Right renal pelvis (tissue), 4 donors: ENCODE measurements at places on chromosomes 12 and 14.

GRCh38 chr14:103910262-103910935 lies 17.9 kb upstream of the TDRD9 start:
- peak; percentile 61 for DNase-seq

DNA sequence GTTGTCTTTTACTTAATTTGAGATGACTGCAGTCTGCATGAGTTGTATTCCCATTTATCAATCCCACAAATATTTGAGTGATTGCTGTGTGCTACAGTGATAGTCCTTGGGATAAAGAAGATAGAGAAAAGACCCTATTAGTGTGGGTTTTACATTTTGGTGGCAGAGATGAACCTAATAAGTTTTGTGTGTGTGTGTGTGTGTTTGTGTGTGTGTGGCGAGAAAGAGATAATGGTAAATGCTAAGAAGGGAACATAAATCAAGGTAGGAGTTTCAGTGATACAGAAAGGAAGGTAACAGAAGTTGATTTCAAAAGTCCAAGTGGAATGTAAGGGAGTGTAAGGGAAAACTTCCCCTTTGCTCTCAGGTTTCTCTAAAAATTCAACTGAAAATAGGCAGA lies 2.6 kb upstream of the DDX55 start:
- no peak for DNase-seq

DNA sequence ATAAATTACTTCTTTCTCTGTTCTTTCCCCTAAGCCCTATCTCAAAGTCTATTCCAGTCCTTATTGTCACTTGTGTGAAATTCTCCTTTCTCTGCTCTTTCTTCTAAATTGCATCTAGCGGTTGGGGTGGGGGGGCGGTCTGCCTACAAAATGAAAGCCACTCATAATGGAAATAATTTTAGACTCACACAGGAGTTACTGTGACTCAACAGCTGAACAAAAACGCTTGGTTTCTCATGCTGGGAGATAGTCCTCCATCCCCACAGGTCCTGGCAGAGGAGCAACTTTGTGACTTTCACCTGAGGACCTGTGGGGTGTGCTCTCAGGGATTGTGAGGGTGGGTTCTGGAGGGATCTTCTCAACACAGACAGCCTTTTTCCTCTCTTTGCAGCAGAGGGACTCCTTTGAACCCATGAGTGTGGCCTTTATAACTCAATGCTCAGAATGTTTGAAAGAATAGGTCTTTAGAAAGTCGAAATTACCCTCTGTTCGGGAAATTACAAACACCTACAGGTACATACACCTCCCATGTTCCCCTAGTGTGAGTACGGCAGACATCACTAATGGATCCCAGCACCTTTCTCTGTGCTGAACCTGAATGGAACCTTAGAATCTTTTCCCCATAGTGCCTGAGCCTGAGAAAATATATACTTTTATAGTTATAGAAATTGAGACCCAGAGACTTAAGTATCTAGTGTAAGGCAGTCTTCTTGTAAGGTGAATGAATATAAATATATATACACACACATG lies 109.7 kb downstream of the CHST11 start:
- no peak for DNase-seq

DNA sequence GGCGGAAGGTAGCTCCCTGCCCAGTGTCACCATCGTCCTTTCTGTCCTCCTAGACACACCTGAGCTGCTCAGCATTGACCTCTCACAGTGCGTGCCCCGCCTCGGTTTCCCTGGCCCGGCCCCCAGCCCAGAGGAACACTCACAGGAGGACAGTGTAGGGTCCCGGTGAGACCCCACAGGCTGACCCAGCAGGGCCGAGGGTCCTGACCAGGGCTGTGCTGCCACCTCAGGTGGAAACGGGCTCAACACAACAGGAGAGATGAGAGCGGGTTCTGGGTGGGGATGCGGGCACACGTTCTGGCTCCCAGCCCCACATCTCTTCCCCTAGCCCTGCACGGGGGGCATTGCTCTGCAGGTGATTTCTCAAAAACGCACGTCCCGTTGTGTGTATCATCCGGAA lies 98.1 kb downstream of the PIWIL1 start:
- DNase-seq = no peak

- no peak for DNase-seq
These were observed 29.7 kb downstream of the PLEKHG3 start for GRCh38 chr14:64733899-64734298.

DNA sequence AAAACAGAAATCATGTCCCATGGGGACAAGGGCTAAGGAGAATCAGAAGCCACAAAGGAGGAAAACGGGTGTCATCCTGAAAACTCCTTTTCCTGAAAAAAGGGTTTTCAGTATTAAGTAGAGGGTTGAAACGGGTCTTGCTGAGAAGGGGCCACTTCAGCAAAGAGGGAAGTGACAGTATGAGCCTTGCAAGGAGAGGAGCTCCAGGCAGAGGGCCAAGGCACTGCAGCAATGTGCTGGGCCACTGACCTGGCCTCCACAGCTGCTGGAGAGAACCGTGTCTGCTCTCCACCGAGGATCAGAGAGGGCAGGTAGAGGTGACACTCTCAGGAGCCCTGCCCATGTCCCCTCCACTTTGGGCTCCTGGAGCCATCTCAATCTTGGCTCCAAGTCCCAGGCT lies 103.3 kb downstream of the NCOR2 start:
- no peak for DNase-seq

GRCh38 chr12:75720812-75721641 lies 209.6 kb upstream of the KRR1 start:
- DNase-seq = no peak

DNA sequence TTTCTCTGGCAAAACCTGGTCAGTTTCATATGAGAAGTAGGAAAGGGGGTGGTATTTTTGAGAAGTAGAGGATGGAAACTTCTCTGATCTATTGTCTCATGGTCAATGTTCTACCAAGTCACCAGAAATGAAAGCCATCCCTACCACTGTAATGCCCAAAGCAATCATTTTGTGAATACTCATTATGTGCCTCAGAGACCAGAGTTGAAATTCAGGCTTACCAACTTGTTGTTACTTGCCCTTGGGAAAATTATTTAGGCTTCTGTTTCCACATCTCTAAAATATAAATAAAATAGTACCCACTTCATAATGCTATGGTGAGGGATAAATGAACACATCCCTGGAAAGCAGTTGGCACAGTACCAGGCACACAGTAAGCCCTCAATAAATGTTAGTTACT lies 723.7 kb upstream of the TBX3 start:
- DNase-seq = no peak

DNA sequence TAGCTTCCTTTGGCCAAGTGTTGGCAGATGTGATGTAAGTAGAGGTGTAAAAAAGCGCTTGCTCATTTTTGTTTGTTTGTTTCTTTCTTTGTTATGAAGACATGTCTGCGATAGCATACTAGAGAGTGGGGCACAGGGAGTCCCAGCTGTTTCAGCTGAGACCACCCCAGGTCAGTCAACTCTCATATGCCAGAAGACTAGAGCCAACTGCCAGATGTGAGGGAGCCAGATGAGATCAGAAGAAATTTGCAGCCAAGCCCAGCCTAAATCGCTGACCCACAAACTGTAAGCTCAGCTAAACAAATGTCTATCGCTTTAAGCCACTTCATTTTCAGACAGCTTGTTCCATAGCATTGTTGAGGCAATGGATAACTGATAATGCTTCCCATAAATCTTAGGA lies 397.1 kb downstream of the APAF1 start:
- no peak for DNase-seq

GRCh38 chr12:131046813-131047788 lies 93.4 kb downstream of the ADGRD1 start:
- DNase-seq = no peak

DNA sequence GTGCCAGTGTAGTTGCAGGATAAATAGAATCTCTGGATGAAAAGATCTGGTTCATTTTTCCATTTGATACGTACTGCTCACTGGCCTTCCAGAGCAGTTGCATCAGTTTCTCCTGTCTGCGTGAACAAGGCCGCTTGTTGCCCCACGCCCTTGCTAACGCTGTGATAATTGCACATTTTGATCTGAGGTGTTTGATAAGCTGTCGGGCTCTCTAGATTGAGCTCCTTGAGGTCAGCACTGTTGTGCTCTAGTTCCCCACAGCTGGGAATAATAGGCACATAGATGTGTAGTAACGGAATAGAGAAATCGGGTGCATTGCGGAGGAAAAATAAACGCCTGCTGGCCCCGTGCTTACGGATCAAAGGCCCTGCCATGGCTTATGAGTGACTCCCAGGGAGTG lies 42.8 kb upstream of the TRAF3 start:
- no peak for DNase-seq

DNA sequence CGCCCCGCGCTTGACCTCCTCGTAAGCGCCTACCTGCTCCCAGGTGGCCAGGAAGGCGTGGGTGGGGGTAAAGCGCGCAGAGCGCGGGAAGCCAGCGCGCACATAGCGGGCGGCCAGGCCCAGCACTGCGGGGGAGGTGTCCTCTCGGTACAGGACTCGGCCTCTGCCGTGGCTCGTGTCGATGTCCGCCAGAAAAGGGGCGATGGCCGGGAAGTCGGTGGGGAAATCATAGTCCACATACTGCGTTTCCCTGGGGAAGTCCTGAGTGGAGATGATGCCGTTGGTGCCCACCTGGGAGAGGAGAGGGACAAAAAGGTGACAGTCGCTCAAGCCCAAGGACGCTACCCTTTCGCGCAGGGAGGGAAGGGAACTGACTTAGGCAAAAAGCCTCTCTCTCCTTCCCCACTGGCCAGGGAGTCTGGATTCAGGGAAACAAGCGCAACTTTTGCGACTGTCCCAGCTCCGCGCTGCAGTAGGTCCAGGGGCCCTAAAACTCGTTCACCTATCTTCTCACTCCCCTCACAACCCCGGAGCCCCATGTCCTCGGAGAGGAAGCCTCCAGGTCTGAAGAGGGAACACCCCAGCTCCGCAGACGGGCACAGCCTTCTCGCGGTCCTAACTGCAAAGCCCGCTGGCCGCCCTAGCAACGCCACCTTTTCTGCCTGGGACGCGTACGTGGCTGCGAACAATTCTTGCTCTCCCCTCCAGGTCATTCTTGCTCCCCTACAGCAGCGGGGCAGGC lies 815 bp downstream of the NID2 start:
- DNase-seq = no peak

DNA sequence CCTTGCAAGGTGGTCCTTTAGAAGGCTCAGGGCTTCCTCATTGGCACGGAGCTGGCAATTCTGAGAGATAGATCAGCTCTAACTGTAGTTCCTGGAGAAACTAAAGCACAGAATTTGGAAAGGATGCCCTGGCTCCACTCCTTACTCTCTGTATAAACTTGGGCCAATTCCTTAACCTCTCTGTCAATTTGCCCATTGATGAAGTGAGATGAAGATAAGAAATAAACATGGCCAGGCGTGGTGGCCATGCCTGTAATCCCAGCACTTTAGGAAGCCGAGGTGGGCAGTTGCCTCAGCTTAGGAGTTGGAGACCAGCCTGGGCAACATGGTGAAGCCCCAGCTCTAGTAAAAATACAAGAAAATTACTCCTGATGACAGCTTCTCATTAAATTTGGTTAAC lies 34.0 kb upstream of the COX6A1 start:
- DNase-seq = no peak

DNA sequence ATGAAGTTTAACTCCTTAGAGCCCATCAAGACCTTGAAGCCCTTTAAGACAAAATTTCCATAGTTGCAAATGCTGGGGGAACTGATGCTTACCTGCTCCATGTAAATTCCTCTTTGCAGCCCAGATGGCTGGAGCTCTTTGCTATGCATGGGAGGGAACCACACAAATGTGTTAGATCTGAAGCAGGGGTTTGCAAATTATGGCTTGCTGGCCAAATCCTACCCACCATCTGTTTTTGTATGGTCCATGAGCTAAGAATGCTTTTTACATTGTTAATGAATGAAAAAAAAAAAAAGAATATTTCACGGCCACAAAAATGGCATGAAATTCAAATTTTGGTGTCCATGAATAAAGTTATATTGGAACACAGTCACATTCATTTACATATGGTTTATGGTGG lies 74.6 kb downstream of the GCH1 start:
- DNase-seq = no peak

- peak; percentile 72 for DNase-seq
These were observed 134.7 kb upstream of the SCAF11 start for GRCh38 chr12:46124848-46125619.

GRCh38 chr12:115891556-115892164 lies 385.8 kb downstream of the MED13L start:
- no peak for DNase-seq

DNA sequence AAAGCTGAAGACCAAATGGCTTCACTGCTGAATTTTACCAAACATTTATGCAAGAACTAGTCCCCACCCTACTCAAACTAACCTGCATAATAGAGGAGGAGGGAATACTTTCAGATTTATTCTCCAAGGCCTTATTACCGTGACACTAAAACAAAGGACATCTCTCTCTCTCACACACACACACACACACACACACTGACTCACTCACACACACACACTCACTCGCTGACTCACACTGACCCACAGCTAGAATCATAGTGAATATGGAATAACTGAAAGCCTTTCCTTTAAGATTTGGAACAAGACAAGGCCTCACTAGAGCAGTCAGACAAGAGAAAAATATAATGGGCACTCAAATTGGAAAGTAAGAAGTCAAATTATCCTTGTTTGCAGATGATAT lies 1014.1 kb downstream of the TMTC2 start:
- no peak for DNase-seq

DNA sequence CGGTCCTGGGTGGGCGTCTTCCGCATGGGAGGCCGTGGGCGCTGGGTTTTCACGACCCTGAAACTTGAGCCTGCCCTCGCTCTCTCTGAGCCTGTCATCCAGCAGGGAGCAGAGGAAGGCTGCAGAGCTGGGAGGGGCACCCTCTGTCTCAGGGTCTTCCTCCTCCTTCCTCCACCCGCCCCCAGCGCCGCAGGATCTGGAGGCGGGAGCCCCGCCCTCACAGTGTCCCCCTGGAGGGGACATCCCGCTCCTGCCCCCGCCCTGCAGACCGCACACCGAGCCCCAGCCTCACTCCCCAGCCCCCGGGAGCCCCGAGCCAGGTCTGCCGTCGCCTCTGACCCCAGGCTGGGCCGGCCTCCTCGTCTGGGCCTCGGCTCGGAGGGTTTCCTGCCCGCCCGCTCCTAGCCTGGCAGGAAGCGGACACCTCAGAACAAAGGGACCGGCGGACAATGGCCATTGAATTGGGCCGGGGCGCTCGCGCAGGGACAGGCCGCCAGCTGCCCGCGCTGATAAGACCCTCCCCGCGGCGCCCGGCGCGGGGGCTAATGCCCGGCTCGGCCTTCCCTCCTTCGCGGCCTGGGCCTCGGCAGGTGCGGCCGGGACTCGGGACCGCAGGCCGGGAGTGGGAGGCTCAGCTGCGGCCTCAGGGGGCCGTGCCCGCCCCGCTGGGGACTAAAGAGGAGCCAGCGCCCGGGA lies 15.3 kb upstream of the NUDT14 start:
- DNase-seq = no peak

GRCh38 chr12:22287101-22287500 lies 47.4 kb downstream of the ST8SIA1 start:
- DNase-seq = no peak

DNA sequence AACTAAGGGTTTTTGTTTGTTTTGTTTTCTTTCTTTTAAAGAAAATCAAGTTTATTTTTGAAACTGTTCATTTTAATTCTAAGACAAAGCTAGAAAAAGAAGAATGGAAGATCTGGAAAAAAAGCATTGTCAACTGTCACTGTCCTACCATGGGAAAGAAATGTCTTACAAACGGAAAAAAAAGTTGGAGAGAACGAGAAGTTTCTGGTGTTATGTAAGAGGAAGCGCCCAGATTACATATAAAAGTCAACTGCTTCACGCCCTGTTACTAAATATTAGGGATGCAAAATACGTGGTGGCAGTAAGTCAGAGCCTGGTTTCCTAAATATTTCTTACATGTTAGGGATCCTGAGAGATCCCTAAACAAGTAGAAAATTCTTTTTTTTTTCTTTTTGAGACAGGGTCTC lies 14.3 kb upstream of the FBXL14 start:
- no peak for DNase-seq
